Sciatic nerve (tissue), 2 donors: ENCODE measurements at places on chromosomes 6 and 20.

DNA sequence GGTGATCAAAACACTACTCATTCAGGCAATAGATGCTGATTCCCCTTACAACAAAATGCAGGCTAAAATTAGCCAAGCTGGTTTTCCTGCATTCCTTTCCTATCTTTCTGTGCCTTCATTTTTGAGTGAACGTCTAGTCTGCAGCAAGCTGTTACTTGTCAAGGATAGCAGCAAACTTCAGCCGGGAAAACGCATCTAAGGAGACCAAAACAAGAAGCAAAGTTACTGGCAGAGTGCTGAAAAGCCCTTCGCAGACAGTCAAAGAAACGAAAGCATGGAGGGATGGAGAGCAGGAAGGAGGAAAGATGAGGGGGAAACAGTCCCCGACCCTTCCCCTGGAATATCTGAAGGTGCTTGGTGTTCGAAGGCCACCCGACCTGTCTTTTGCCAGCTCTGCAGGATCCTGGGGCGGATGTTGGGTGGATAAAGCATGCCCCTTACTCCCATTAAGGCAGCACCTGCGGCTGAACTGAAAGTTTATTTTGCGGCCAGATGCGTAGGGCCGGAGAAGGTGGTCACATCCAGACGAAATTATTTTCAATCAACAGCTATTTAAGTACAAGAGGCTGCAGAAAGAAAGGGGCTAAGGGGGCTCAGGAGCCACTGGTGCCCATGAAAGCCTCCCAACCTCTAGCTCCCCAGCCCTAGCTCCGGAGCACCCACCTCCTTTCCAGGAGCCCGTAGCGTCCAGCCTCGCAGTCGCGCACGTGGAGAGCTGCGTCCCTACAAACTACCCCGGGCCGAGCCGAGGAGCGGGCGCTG, 538 bp downstream of the FERMT1 start:
- DNase-seq, result no peak

DNA sequence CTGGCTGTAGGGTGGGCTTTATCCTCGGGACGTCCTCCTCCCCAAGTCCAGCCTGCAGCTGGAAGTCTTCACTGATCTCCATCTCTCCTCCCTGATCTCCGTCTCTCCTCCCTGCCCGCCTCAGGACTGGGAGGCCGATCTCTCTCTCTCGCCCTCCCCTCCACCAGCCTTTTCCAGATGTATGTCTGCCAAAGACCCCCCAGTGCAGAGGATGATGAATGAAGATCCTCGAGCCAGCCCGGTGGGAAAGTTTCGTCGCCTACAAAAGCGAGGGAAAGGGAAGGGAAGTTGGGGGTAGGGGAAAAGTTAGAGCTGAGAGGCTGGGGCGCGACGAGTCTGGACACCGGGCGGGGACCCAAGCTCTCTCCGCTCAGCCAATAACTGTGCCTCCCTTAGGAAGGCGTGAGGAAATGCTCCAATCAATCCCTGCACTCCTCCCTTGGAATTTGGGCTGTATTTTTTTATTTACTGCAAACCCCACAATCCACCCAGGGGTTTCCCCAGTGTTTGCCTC, 595 bp upstream of the SRF start:
- peak; percentile 85 for DNase-seq

DNA sequence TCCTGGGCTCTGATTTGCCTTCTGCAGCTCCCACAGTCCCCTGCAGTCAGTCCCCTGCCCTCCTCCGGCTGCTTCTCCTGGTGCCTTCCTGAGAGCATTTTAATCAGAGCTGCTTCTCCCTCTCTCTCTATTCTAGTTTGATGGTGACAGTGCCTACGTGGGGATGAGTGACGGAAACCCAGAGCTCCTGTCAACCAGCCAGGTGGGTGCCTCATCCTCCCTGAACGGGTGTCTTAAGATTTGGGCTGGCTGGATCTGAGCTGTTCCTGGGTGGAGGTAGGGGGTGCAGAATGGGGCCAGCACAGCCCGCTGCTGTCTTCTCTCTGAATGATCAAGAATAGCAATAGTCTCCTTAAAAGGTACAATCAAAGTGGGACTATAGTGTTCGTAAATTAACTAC, 58.6 kb downstream of the TOX2 start:
- no peak for DNase-seq

DNA sequence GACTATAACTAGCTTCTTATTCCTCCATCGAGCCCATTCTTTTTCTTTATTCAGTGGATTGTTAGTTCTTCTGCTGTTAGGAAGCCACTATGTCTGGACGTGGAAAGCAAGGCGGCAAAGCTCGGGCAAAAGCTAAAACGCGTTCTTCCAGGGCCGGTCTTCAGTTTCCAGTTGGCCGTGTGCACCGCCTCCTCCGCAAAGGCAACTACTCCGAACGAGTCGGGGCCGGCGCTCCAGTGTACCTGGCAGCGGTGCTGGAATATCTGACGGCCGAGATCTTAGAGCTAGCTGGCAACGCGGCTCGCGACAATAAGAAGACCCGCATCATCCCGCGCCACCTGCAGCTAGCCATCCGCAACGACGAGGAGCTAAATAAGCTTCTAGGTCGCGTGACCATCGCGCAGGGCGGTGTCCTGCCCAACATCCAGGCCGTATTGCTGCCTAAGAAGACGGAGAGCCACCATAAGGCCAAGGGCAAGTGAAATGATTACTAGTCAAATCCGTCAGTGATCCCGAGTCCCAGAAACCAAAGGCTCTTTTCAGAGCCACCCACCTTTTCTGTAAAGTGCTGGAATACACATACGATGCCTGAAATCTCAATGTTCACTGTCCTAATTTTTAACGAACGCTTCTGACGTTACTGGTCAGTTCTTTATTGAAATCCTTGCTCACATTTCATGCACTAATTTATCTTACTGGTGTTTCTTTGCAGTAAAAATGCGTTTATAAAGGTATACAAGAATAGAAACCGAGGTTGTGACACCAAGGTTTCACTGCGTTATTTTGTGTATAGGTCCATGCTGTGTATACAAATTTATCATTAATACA, 129.9 kb downstream of the HFE start:
- DNase-seq, result peak; percentile 86

GRCh38 chr6:135869857-135870256, 18.4 kb downstream of the PDE7B start:
- no peak for DNase-seq

- no peak for DNase-seq
These were observed 306.9 kb downstream of the QKI start for GRCh38 chr6:163721435-163721834.

GRCh38 chr20:58447511-58448391, 58.7 kb downstream of the VAPB start:
- DNase-seq, result no peak

GRCh38 chr6:13146442-13146841, 181.9 kb downstream of the TBC1D7 start:
- no peak for DNase-seq

- DNase-seq, result no peak
These were observed 19.3 kb upstream of the RNF146 start for GRCh38 chr6:127247114-127248096.

GRCh38 chr20:50977066-50978021, 18.7 kb downstream of the MOCS3 start:
- no peak for DNase-seq

DNA sequence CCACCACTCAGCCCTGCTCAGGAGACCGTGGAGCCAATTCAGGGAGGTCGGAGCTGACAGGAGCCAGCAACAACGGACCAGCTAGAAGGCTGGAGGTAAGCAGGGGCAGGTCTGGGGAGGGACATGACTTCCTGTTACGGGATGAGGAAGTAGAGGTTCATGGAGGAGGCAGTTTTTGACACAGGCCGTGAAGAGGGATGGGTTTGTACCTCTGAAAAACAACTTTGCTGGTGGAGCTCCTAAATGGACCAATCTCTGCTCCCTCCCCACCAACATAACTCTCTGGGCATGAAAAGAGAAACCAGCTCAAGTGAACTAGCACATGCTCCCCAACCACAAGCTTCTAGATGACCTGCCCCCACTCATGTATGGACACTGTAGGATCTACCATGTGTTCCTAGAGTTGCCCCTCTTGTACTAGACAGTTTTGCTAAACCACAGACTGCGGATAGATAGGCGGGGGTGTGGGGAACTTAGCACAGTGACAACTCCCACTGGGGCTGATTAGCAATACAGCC, 31.4 kb downstream of the RALGAPA2 start:
- DNase-seq, result no peak

- no peak for DNase-seq
These were observed 169.1 kb downstream of the KIF16B start for GRCh38 chr20:16404171-16404570.

GRCh38 chr6:156686301-156686994, 90.7 kb upstream of the ARID1B start:
- DNase-seq, result no peak

DNA sequence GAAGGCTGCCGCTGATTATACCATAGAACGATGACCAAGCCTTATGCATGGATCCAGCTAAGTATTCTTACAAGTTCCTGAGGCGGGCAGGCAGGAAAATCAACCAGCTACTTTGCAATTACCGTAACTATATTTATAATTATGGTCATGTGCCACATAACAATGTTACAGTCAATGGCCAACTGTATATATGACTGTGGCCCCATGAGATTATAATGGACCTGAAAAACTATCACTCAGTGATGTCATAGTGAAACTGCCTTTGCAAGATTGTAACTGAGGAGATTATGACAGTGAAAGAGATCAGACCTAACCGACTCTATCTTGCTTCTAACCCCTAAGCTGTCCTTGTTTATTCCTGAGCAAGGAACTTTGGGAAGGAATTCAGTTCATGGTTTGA, 33.1 kb upstream of the FAM135A start:
- no peak for DNase-seq

DNA sequence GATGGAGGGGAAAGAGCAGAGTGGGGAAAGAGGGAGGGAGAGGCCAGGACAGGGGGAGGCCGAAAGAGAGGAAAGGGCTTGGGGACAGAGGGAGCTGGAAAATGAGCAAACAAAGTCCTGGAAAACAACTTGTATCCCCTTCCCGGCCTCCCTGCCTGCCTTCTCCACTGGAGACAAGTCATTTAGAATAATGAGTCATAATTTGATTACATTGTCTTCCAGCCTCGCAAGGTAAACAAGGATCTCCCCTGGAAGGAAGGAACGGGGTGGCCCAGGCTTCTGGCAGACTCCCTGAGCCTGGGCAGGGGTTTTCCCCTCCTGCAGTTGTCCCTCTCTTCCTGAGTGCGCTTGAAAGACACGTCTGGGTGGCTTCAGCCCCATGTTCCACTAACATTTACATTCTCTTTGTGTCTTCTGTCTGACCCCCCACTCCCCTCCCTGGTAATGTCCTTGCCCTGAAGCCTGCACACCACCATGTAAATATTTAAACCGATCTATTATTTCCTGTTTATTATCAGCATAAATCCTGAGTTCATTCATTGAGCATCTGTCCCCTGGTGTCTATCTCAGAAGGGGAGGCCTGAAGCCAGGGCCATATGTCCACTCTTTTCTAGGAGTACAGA, 12.1 kb upstream of the MRPS18A start:
- DNase-seq, result no peak
